ENCODE measurements at places on chromosomes 2 and 18. TPM values are rescaled to one million over a fixed set of nuclear protein-coding genes. Genes with fewer than 3 reads are reported as not detected.

GKN2 gene
- 1.6 TPM for total RNA-seq

RIT2 gene
- not detected for total RNA-seq

CCDC121 gene
- 3.8 TPM for total RNA-seq

ANKRD53 gene
- not detected for total RNA-seq

CNGA3 gene
- total RNA-seq = not detected

DSG1 gene
- total RNA-seq = not detected

CCDC85A gene
- 0.12 TPM for total RNA-seq

WDR12 gene
- total RNA-seq = 177 TPM

HOXD9 gene
- not detected for total RNA-seq

PECR gene
- total RNA-seq = 50.9 TPM

IER3IP1 gene
- 31.2 TPM for total RNA-seq

IL1RL2 gene
- not detected for total RNA-seq

MC5R gene
- not detected for total RNA-seq

TET3 gene
- 6.1 TPM for total RNA-seq

NOTO gene
- not detected for total RNA-seq

RDH14 gene
- 43.1 TPM for total RNA-seq

CD8B2 gene
- not detected for total RNA-seq

LYG1 gene
- total RNA-seq = 0.43 TPM

CACNB4 gene
- 0.20 TPM for total RNA-seq

MYL12A gene
- total RNA-seq = 644 TPM

ATG16L1 gene
- total RNA-seq = 38.1 TPM

REEP1 gene
- total RNA-seq = 0.55 TPM

SLC4A5 gene
- total RNA-seq = 1.6 TPM

BUB1 gene
- 69.2 TPM for total RNA-seq

FAM237A gene
- total RNA-seq = not detected

MPP4 gene
- total RNA-seq = 1.3 TPM

CABYR gene
- 37.3 TPM for total RNA-seq

PAIP2B gene
- 0.55 TPM for total RNA-seq

OXER1 gene
- total RNA-seq = not detected

RSAD2 gene
- 0.02 TPM for total RNA-seq

ZC3H6 gene
- total RNA-seq = 8.7 TPM

DSEL gene
- total RNA-seq = 5.8 TPM

IL1A gene
- total RNA-seq = 22.1 TPM

YIPF4 gene
- total RNA-seq = 46.5 TPM

LMAN2L gene
- total RNA-seq = 14.3 TPM

EPB41L5 gene
- 21.5 TPM for total RNA-seq

RGPD4 gene
- not detected for total RNA-seq

HOXD11 gene
- total RNA-seq = not detected

PIAS2 gene
- total RNA-seq = 15.8 TPM

VWA3B gene
- total RNA-seq = not detected

ARHGAP28 gene
- 1.6 TPM for total RNA-seq

FLACC1 gene
- 0.45 TPM for total RNA-seq

PFN4 gene
- total RNA-seq = 1.6 TPM

TRIB2 gene
- 4.4 TPM for total RNA-seq

GPC1 gene
- total RNA-seq = 97.8 TPM

UGT1A4 gene
- total RNA-seq = not detected

MALL gene
- 20.9 TPM for total RNA-seq

CYTIP gene
- 1.3 TPM for total RNA-seq

ICA1L gene
- 6.9 TPM for total RNA-seq

TMEM169 gene
- total RNA-seq = 0.17 TPM

TM4SF20 gene
- total RNA-seq = 0.99 TPM

LHCGR gene
- total RNA-seq = 0.40 TPM

FBLN7 gene
- total RNA-seq = 1.0 TPM

CHRNG gene
- total RNA-seq = not detected

CPO gene
- not detected for total RNA-seq

EFHD1 gene
- not detected for total RNA-seq

COL4A3 gene
- total RNA-seq = 5.5 TPM

PAPOLG gene
- total RNA-seq = 29.0 TPM
